ENCODE measurements at places on chromosomes 5 and 9.

GRCh38 chr9:34426347-34427074 is 31.9 kb downstream of the FAM219A start:
- DNase-seq = no peak

GRCh38 chr5:102818934-102819333 is 63.8 kb downstream of the PAM start:
- DNase-seq = no peak

DNA sequence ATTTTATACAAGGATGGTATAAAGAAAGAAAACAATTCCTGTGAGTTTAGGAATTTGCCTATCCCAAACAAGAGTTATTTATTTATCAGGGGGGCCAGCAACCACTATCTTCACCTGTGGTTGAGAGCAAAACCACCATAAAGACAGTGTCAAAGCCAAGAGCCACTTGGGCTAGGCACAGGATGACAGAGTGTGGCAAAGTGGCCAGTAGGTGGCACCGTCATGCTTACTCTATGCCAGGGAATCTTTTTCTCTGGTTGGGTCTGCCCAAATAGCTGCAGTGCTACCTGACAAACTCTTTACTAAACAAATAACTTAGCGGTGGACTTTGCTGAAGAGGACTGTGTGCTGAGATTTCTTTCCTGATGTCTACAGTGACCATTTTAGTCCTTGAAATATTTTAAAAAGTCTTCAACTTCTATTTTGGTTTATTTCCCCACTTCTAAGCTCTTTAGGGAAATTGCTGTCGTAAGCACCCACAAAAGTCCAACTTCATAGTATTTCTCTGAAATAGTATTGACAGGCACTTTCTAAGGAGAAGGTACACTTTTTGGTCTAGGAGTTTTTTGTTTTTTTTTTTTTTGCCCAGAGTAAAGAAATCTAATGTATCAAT is 285.0 kb downstream of the RFX3 start:
- peak; percentile 48 for DNase-seq

DNA sequence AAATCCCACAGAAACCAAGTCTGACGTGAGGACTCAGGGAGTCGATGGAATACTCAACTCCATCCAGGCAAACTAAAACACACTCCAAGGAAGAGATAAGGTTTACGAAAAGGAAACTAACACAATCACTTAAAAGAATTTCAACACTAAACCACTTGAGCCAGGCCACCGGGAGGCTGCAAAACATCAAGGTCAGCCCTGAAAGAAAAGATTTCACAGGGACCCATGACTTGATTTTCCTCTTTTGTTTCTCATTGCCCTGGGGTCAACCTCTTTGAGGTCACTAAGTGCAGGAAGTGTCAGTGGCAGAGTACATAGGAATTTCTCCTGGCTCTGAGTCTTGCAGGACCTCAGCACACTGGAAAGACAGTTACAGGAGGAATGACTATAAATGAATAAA is 77.8 kb upstream of the TARS1 start:
- peak; percentile 86 for DNase-seq

- DNase-seq = no peak
These were observed 187.6 kb downstream of the COMMD10 start for GRCh38 chr5:116272281-116272941.

DNA sequence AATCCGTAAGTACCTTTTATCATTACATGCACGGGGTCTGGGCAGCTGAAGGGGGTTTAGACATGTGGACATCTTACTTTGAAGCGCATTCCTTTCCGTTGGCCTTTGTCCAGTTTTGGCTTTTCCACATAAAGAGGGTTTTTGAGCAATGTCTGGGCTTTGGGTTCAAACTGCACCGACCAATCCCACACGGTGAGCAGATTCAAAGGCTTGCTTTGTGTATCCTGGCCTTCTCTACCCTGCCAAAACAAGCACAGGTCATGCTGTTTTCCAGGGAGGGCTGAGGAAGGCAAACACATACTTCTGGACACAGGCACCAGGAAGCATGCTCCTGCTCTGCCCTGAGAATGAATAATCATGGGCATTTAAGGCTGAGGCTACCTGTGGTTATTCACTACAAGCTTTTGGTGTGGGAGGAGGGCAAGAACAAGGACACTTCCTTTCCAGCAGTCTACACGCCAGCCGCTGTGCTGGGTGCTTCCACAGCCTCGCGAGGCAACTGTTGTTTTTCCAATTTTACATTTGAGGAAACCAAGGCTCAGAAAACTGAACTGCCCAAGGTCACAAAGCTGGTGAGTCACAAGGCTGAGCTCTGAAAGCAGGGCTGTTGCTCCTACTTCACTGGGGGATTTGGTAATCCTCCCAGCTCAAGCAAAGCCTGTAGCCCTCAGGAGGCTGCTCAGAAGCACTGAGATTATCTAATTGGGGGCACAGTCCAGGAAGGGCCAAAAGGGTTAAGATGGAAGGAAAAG is 59.8 kb upstream of the GOLPH3 start:
- no peak for DNase-seq

GRCh38 chr9:121447321-121447834 is 52.3 kb downstream of the GGTA1 start:
- DNase-seq = no peak

- DNase-seq = no peak
These were observed 107.2 kb upstream of the CKMT2 start for GRCh38 chr5:81125959-81126358.

DNA sequence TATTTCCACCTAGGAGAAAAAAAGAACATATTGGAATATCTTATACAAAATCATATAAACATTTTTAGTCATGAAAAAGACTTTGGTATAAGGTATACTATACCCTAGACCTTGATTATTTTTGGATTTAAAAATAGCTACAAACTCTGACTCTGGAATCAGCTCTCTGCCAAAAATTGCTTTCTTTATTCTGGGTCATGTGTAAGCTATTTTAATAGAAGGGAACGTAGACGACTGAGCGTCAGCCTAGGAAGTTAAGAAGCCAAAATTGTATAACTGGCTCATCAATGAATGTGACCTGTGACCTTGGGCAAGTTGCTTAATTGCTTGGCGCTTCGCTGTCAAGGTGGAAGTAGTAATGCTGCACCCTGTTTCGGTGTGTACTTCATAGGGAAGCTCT is 157.1 kb downstream of the PARP8 start:
- DNase-seq = no peak
